ENCODE measurements at places on chromosomes 2 and 18.

- no peak for DNase-seq
Measured at GRCh38 chr2:36572054-36572718, 25.8 kb downstream of the FEZ2 start.

DNA sequence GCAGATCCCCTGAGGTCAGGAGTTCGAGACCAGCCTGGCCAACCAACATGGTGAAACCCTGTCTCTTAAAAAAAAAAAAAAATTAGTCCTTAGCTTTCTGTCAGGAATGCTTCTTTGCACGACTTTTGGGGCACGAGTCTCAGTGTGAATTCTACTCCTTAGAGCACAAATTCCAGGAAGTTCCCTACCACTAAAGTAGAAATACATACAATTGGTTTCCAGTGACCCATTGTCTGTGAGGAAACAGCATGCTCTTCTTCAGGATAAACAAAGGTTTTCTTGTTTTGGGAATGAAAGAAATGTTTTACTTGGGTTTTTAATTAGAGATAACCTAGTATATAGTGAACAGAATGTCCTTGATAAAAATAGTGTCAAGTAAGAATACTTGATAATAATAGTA is 23.7 kb downstream of the PSMA8 start:
- DNase-seq: no peak

- no peak for DNase-seq
Measured at GRCh38 chr2:234422273-234422732, 74.6 kb downstream of the ARL4C start.

GRCh38 chr2:8481463-8482009 is 200.3 kb upstream of the ID2 start:
- DNase-seq: no peak

GRCh38 chr2:46143429-46144132 is 153.6 kb upstream of the EPAS1 start:
- no peak for DNase-seq

GRCh38 chr18:23828426-23828825 is 139.2 kb downstream of the LAMA3 start:
- DNase-seq: no peak

DNA sequence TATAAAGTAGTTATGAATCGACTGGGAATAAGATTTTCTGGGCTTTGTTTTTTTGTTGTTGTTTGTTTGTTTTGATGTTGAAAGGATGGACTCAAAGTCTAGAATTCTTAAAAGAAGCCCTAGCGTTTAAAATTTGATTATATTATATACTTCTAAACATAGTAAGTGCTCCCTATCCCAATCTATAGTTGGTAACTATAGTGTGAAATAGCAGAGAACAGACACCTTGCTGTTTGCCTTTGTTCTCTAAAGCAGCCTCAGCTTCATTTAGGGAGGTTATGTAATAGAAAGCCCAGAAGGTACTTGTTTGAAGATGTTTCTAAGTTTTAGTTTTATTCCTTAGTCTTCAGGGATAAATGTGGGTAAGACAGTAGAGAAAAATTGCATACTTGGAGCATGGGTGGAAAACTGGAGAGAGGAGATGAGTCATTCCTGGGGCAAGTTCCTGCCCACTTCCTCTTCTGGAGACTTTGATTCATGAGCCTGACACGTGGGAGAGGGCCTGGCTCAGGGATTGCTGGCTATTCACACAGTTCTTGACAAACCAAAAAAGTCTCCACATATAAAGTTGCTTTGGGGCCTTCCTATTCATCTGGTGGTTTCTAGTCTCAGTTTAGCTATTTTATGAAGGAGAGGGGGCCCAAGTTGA is 131.9 kb downstream of the MYO1B start:
- peak; percentile 50 for DNase-seq

DNA sequence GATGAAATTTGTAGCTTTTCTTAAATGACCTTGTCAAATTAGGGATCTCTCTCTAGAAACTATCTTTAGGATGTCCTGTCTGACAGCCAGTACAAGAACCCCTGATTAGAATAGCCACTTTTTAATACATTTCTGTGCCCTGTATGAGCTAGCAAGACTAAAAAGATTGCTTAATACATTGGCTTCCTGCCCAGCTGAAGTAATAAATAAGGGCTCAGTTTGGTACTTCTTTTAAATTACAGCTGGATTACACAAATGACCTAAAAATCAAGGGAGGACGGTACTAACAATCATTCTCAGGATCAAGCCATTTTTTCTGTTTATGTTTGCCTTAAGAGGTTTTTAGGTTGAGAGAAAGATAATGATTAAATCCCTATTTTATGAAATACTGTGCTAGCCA is 11.6 kb upstream of the OLA1 start:
- no peak for DNase-seq

- no peak for DNase-seq
Measured at GRCh38 chr18:48656582-48656981, 117.8 kb downstream of the CTIF start.

- DNase-seq: no peak
Measured at GRCh38 chr2:23592898-23593751, 208.1 kb downstream of the KLHL29 start.

DNA sequence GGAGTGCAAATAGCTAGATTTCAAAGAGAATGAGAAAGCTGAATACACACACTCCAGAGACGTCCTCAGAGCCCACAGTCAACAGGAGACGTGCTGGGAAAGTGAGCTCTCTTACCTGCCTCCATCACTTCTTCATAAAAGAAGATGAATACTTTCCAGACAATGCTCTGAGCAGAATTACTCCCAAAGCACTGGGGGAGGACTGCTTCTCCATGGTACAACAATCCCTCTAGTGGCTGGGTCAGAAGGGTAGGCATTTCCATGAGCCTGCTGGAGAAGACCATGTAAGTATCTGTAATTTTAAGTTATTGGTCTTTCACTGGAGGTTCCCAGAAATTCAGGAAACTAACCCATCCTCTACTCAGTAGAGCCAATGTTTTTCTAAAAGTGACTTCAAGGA is 190.3 kb downstream of the RBM43 start:
- DNase-seq: no peak

- no peak for DNase-seq
Measured at GRCh38 chr18:41604964-41605363, 350.1 kb upstream of the PIK3C3 start.

GRCh38 chr2:166404831-166405568 is 29.3 kb upstream of the SCN9A start:
- DNase-seq: no peak

DNA sequence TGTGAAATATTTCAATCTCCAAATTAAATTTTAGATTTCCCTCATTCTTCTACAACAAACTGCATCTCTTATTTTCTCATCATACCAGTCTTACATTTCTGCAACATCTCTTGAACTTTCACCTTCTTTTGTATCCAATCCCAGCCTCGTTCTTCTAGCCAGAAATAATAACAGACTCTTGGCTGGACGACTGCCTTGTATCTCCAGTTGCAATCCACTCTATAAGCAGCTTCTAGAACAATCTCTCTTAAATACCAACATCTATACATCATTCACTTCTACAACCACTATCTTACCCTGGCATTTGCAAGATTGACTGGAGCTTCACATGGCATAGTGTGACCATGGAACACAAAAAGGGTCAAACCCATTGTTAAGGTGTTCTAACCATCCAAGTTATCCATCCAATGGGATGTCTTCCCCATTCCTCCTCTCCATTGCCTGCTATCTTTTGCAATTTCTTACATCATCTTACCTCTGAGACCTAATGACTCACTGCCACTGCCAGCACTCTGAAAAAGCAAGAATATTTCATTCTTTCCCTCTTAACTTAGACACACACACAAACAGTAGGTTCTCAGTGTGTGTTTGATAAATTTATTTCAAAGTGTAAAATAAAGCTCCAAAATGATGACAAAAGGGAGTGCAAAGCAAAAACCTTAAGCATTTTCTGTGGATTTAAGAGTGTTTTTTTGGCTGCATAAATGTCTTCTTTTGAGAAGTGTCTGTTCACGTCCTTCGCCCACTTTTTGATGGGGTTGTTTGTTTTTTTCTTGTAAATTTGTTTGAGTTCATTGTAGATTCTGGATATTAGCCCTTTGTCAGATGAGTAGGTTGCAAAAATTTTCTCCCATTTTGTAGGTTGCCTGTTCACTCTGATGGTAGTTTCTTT is 145.6 kb downstream of the METTL4 start:
- DNase-seq: no peak

GRCh38 chr2:207215308-207215707 is 49.6 kb upstream of the KLF7 start:
- no peak for DNase-seq

DNA sequence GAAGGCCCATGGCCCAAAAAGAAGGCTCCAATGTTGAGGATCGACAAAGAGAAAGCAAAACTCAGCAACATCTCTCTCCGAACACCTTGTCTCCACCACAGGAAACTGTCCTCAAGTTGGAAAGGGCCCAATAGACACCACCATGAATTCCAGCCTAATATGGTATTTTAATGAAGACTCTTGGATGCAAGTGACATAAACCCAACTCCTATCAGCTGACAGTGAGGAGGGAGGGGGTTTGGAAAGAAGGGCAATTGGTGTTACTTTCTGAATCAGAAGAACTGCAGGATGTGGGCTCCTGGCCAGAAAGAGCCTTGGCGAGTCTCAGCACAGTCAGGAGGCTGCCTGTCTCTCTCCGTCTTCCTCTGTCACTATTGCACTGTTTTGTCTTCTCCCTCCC is 40.3 kb upstream of the SIGLEC15 start:
- DNase-seq: no peak

DNA sequence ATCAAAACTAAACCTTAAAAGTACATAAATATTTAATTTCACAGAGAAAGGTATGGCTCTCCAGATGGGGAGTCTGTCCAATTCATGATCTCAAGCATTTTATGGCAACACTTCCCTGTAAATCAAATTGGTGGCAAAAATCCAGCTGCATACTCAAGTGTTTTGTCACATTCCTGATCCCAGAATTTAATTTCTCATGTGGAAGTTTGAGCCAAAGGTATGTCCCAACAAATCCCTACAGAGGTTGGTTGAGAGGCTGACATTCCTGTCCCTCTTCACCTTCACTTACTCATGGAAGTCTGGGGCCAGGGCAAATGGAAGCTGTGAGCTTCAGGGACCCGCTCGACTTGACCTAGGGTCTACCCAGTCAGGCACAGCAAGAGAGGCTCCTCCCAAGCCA is 17.7 kb downstream of the KLF7 start:
- DNase-seq: no peak

- no peak for DNase-seq
Measured at GRCh38 chr2:134276381-134277172, 22.7 kb downstream of the MGAT5 start.

GRCh38 chr2:222289278-222290160 is 9.3 kb downstream of the PAX3 start:
- DNase-seq: no peak

DNA sequence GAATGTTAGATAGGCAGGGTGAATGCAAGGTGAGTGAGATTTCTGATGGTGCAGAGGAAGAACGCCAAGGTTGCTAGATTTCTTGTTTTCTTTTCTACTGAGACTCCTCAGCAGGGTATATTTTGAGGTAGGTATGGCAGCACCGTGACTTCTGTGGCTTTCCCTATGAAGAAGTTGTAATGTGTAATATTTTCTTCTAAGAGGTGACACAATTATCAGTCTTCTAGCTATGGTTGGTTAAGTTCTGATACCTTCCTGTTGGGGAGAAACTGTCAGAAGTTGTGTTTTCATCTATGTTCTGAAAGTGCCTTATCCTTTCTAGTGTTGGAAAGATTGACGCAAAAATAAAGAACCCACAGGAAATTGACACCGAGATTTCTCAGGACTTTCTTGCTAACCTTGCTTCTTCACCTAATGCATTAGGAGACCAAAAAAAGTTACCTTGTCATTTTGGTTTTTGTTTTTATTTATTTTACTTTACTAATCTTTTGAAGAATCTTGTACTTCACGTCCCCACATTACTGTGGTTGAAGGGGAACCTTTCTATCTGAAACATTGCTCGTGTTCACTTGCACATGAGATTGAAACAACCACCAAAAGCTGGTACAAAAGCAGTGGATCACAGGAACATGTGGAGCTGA is 11.9 kb downstream of the IL18R1 start:
- no peak for DNase-seq

DNA sequence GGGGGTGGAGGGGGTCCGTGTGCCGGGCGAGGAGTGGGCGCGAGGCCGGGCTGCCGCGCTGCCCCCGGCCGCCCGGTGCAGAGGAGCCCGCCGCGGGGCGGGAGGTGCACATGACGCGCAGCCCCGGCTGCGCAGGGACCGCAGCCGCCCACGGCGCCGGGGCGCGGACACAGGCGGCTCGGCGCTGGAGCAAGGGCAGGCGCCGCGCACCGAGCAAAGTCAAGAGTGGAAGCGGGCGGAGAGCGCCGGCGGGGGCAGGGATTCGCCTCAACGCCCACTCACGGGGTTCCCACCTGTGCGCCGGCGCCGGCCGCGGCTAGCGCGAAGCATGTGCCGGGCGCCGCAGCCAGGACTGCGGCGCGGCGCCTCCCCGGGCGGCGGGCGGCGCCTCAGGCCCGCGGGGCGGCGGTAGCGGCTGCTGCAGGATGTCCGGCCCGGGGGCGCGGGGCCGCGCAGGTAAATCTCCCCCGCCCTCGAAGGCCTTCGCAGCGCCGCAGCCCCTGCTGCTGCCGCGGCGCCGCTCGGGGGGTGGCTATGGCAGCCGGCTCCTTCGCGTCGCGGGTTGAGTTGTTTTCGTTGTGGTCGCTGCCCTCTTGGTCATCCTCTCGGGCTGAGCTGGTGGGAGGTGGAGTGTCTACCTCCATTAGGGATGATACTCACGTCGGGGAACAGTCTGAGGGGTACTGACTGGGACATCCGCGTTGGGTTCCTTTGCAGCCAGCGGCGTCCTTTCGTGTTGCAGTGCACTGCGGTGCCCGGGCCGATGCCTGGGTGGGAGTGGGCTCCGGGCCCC is 216.3 kb upstream of the DTNA start:
- DNase-seq: peak; percentile 31

GRCh38 chr2:85994421-85994777 is 105.6 kb upstream of the ST3GAL5 start:
- no peak for DNase-seq
